ENCODE measurements at places on chromosomes 3 and 15.

- no peak for DNase-seq
Observed at GRCh38 chr3:131361464-131362421, 19.8 kb upstream of the NUDT16 start.

DNA sequence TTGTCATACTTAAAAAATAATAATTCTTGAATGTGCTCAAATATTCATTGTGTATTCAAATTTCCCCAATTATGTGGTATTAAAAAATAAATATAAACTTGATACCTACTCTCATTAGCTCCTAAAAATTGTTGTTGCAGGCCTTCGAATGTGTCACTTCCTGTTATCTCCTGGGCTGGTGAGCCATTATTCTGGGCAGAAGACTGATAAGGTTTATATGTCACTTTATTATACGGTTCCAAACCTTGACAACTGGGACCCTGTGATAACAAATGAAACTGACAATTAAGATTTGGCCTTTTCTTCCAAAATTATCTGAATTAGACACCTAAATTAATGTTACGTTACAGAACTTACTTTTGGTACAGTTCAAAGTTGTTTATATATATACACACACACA lies 15.0 kb downstream of the CEP152 start:
- no peak for DNase-seq

- DNase-seq: no peak
Observed at GRCh38 chr3:25151903-25152295, 276.2 kb upstream of the RARB start.

GRCh38 chr15:88603885-88604284 lies 17.3 kb upstream of the AEN start:
- no peak for DNase-seq

- no peak for DNase-seq
Observed at GRCh38 chr3:155032918-155033317, 47.2 kb upstream of the MME start.

GRCh38 chr3:127452321-127452821 lies 138.2 kb downstream of the TPRA1 start:
- DNase-seq: no peak

DNA sequence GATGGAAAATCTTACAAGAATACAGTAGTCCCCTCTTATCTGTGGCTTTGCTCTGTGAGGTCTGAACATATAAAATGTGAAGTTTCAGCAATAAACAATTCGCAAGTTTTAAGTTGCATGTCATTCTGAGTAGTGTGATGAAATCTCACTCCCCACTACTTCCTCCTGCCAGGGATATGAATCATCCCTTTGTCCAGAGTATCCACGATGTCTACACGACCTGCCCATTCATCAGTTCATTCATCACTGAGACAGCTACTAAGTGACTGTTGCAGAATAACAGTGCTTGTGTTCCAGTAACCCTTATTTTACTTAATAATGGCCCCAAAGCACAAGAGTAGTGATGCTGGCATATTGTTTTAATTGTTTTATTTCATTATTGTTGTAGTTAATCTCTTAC lies 489.2 kb upstream of the UBE2E2 start:
- no peak for DNase-seq

DNA sequence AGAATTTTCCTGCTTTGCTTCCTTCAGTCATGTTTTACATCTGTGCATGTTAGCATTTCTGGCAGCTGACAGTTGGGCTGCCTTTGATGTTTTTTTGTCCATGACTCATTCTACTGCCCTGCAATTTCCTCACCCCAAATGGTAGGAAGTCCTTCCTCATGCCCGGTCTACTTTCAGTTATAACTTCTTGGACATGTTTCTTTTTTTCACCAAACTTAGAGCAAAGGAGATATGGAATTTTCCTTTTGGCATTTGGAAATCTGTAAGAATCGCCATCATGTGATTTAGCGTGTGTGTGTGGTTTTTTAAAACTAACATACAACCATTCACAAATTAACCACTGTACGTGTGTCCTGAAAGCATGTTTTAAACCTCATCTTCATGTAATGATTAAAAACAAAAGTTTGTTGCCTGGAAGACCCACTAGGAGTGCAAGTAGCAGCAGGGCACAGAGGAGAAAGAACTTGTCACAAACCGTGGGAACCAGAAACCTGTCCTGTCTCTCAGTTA lies 430.7 kb upstream of the CFAP20DC start:
- no peak for DNase-seq

DNA sequence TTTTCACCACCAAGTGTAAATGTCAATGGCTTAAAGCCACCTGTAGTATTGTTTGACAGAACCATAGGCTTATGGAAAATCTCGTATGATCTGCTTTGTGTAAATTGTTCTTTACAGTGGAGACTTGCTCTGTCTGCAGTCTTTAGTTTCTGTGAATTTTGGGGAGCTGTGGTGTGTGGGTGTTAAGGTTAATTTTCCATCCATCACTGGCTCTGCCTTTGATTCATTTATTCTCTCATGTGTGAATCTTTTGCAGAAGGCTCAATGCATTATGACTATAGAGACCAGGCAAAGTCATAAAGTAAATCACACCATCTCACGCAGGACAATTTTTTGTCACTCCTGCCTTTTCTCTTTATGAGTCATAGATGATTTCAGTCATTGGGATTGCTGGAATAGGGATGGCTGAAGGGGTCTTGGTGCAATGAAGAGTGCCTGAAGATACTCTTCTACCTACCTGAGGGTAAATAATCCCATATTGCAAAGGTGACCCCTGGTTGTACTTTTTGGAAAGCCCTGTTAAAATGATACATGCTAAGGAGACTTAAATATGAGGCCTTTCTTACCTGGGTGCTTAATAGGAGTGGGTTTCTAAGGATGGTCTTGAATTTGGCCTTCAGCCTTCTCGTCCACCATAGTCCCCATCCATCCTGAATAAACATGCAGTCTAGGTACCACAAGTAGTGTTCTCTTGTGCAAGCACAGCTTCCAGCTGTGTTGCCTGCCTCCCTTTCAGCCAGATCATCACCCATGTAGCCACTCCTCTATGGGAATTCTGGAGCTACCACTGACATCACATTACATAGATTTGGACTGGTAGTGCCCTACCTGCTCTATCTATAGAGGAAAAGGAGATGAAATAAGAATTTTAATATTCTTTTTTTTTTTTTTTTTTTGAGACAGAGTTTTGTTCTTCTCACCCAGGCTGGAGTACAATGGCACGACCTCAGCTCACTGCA lies 14.3 kb downstream of the TGFBR2 start:
- DNase-seq: no peak
